Spinal cord (tissue), 10 donors: ENCODE measurements at places on chromosomes 6 and 20. TPM values are rescaled to one million over a fixed set of nuclear protein-coding genes. Genes with fewer than 3 reads are reported as not detected.

The TNNC2 gene
- 1.1 TPM for total RNA-seq

The TMEM74B gene
- total RNA-seq: 6.2 TPM

The TREM2 gene
- 25.9 TPM for total RNA-seq

The TRIM26 gene
- total RNA-seq: 28.9 TPM

The BTN1A1 gene
- total RNA-seq: 0.11 TPM

The MRPL18 gene
- 42.1 TPM for total RNA-seq

The COL20A1 gene
- 14.4 TPM for total RNA-seq

The CALHM4 gene
- total RNA-seq: 0.30 TPM

The TPX2 gene
- 14.4 TPM for total RNA-seq

The MUC21 gene
- total RNA-seq: not detected

The HCK gene
- total RNA-seq: 12.4 TPM

The DAAM2 gene
- total RNA-seq: 79.5 TPM

The LZTS3 gene
- total RNA-seq: 21.4 TPM

The PRSS16 gene
- 0.11 TPM for total RNA-seq

The PDE10A gene
- 28.2 TPM for total RNA-seq

The PRDM1 gene
- total RNA-seq: 1.3 TPM

The BMP5 gene
- total RNA-seq: 11.1 TPM

The HLA-DOB gene
- 0.11 TPM for total RNA-seq

The WFDC2 gene
- 8.1 TPM for total RNA-seq

The NHLRC1 gene
- 2.4 TPM for total RNA-seq

The CTCFL gene
- total RNA-seq: 0.20 TPM

The GABRR1 gene
- total RNA-seq: 0.20 TPM

The IBTK gene
- 83.6 TPM for total RNA-seq

The HSPA1B gene
- total RNA-seq: 696 TPM

The EFCAB8 gene
- 0.10 TPM for total RNA-seq

The MUC22 gene
- not detected for total RNA-seq
